ENCODE measurements at places on chromosomes 12 and 14.

DNA sequence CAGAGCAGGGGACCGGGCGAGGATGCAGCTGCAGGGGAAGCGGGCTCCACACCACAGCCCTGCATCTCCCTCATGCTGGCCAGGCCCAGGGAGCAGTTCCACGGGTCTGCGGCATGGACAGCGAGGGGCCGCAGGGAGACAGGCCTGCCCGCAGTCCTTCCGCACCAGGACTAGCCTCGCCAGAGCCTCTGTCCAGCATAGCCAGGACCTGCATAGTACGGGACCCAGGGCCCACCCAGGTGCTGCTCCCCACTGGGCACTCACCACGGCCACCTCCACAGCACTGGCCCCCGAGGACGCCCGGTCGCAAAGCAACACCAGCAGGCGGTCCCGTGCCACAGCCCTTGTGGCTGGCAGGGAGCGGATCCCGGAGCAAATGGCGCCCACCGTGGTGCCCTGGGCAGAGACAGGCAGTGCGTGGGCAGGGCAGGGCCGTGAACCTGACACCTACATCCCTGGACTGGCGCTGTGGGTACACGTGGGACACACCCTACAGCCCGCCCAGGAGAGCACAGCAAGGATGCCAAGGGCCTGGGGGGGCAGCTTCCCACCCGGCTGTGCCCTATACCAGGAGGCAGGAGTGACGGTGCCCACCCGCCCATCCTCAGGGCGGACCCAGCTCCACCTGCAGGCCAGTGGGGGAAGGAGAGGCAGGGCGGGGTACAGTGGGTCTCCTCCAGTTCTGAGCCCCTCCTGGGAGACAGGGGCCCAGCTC, 23.8 kb downstream of the JAG2 start:
- no peak for DNase-seq

- DNase-seq = no peak
Observed at GRCh38 chr12:80837342-80837978, 100.3 kb downstream of the LIN7A start.

DNA sequence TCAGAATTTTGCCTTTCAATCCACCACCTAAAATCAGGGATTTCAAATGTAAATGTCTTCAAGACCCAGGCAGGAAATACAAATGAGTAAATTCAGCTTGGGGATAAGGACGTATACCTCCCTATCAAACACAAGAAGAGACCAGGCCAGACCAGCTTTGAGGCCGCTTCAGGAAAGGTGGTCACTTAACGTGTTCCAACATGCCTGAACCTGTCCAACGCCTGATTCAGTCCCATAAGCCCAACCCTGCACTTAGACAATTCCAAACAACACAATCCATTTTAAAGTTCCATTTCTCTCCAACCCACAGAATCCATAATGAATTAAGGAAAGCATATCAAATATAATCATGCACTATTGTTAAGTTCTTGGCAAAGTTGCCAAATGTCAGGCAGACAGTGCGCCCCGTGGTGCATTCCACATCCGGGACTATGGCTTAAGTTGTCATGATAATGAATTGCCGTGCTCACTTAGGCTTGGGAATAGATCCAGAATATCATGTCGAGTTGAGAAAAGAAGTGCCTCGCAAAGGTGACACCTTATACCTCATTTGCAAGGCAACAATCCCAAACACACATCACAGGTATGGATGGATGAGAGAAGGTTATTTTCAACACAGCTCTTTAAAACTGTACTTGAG, 35.5 kb downstream of the CCDC60 start:
- no peak for DNase-seq

- no peak for DNase-seq
Observed at GRCh38 chr14:88234442-88234841, 88.6 kb downstream of the KCNK10 start.

- DNase-seq = no peak
Observed at GRCh38 chr14:42159138-42159537, 552.5 kb downstream of the LRFN5 start.

- no peak for DNase-seq
Observed at GRCh38 chr12:79250960-79251755, 386.6 kb downstream of the SYT1 start.

GRCh38 chr14:76775695-76776427, 14.6 kb downstream of the VASH1 start:
- DNase-seq = no peak

DNA sequence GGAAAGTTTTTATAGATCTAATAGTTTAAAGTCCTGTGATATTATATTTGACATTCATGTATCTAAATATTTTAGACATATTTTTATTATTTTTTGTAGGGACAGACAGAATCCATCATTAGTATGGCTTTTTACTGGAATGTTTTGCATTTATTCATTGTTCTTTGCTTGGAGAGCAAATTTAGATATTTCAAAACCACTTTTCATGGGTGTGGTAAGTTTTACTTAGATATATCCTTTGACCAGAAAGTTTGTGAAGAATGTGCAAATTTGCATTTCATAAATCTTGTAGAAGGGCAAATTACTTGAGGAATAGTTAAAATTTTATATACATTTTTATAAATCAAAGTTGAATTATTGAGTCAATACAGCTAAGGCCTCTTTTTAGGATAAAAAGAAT, 37.5 kb downstream of the TMEM260 start:
- DNase-seq = no peak

DNA sequence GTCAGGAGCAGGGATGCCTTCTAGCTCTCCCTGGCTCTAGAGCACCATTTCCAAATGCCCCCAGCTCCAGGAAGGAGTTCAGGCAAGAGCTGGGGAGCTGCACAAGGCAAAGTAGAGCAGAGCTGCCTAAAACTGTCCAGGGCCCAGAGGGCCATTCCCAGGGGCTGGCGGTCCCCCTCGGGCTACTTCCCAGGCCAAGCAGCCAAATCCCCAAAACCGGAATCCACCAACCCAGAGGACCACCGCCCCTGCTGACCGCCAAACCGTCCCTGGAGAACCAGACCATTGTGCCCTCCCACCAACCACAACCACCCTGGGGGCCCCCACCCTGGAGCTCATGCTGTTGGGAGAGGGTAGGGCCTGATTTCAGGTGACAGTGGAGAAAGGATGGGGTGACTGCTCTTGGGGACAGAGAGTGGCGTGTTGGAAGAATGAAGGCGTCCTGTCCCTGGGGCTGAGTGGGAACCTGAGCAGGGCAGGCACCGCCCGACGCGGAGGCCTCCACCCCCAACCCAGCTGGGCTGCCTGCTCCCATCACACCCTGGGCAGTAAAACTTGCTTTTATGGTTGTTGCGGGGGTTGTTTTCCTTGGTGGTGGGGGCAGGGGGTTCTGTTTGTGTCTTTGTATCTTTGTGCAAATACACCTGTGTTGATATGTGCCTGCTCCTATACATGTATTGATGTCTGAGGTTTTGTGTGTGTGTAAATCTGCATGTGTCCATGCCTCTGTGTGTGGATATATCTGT, 24.0 kb upstream of the KRT78 start:
- no peak for DNase-seq

DNA sequence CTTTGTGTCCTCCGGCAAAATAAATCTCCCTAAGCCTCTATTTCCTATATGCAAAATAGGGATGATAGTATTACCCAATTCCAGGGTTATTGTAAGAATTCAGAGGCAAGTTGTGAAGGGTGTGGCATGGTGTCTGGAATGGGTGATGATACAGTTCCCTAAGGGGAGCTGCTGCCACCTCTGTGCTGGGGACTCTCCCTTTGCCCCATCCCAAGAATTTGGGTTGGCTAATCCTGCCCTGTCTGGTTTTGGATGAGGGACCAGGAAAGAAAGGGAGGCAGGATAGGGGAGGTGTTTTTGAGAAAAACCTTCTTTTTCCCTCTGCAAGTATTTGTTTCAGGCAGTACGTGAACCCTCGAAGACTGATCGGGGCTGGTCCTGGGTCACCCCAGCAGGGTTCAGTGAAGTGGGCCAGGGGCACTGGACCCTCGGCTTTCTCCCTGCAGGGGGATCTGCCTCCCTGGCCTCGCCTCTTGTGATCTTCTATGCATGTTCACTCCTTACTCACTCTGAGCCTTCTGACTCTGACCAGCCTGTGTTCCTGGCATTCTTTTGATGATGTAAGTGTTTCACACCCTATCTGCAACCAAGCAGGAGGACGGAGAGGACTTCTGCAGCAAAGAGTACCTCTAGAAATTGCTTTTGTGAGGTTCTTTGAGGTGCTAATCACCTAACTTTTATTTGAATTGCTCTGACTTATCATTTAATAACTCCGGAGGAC, 60.8 kb downstream of the RASSF3 start:
- DNase-seq = no peak

- DNase-seq = no peak
Observed at GRCh38 chr12:70686299-70686698, 49.1 kb upstream of the PTPRB start.

DNA sequence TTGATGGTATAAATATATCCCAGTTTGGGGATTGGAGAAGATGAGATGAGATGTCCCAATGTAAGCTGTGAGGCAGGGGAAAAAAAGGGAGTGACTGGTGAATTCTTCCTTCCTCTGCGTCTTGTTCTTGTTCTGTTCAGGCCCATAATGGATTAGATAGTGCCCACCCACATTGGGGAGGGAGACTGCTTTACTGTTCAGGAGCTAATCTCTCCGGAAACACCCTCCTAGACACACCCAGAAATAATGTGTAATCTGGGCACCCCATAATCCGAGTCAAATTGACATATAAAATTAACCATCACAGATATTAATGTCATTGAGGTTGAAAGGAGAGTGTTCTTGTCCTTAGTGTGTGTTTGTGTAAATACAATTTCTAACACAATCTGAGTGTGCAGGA, 29.3 kb downstream of the ETV6 start:
- DNase-seq = no peak

DNA sequence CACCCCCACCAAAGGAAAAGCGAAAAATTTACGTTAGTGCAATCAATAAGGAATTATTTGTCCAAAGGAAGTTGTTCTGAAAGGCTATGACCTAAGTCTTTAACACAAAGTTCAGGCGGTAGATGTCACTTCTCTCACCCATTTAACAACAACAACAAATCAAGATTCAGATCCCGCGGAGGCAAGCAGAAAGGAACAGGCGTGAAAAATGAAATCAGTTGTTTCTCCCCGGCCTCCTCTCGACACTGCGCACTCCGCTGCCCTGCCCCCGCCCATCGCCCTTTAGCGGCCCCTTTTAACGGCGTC, 1.4 kb downstream of the DENND5B start:
- DNase-seq = no peak

GRCh38 chr12:84632556-84632955, 280.0 kb downstream of the SLC6A15 start:
- no peak for DNase-seq

- no peak for DNase-seq
Observed at GRCh38 chr14:95697764-95698163, 11.5 kb downstream of the TCL1B start.
